Neural progenitor cell (in vitro differentiated cells): ENCODE measurements at places on chromosomes 7 and 10.
A peak's percentile ranks its signal among the peaks of the same experiment; 100 is the strongest.

GRCh38 chr10:78634835-78635234, 433.9 kb upstream of the ZMIZ1 start:
- DNase-seq: no peak

DNA sequence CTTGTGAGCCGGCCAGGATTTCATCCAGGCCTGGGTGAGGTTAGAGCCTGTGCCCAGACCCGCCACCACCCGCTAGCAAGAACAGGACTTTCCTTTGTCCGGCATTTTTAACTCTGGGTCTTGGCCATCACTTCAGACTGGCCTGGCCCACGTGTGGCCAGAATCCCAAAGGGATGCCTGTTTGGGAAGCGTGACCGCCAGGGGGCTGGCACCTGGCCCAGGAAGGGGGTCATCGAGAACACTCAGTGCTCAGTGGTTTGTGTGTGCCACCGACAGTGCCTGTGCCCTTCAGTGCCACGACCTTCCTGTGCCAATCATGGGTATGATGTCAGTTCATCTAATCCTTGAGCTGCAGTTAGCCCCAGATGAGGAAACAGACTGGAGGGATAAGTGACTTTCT, 85.0 kb downstream of the ZMIZ1 start:
- no peak for DNase-seq

- DNase-seq: no peak
These were observed 181.2 kb upstream of the ITGB1 start for GRCh38 chr10:33139181-33139646.

DNA sequence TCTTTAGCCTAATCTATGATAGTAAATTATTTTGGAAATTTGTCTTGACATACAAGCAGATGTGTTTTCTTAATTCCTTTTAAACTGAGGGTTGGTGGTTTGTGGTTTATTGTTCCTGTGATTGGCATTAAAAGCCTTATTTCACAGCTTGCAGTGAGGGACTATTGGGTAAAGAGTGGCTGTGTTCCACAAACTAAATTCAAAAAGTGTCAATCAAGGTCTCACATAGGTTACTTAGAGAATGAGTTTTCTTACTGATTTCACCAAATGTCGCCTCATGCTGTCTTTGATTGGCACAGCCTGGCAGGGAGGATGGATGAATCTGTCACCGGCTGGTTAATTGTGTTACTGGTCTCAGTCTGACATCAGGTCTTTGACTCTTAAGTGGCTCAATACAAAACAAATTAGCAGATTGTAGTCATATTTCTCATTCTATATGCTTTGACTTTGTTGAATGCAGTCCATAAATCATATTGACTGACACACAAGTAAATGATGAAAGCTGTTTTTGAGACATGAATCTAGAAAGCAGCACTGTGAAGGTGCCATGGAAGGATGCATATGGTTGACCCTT, 66.8 kb upstream of the CYP26C1 start:
- DNase-seq: peak; percentile 10

- no peak for DNase-seq
These were observed 221.6 kb downstream of the TMEM178B start for GRCh38 chr7:141295367-141295895.

DNA sequence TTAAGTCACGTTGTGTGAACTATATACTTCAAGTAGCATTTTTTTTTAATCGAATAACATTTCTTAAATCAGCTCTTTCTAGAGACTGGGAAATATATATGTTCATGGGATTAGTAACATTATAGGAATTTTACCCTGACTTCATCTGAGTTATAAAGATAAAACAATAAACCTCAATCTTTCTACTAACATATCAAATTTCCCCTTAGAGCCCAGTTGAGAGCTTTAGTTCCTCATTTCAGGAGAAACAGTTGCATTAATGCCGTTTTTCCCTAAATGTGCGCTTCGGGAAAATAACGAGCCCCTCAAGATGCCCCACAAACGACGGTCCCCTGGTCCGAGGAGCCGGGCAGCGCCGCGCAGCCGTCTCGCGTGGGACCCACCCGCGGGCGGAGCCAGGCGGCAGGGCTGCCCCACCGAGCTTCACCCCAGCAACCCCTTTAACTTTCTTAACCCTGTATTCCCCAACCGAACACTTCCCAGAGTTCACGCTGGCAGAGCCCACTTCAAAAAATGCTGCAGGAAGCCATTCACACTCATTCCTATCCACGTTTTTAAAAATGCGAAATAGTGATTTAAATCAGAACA, 152.5 kb upstream of the YAE1 start:
- DNase-seq: no peak

DNA sequence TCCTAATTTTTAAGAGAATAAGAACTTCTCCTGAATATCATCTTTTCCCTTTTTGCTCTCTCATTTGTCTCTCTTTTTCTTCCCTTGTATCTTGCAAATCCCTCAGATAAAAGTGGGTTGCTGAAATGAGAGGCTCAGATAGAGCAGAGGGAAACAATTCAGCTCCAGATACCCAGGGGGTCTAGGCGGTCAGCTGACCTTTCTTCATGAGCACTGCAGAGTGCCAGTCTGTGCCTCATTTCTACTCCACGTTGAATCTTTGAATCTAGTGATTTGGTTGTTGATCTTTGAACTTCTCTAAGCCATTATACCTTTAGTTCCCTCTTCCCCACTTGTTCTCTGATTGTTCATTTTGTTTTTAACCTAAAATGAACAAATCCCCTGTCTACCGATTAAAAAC, 572.6 kb downstream of the PTPRN2 start:
- DNase-seq: no peak

DNA sequence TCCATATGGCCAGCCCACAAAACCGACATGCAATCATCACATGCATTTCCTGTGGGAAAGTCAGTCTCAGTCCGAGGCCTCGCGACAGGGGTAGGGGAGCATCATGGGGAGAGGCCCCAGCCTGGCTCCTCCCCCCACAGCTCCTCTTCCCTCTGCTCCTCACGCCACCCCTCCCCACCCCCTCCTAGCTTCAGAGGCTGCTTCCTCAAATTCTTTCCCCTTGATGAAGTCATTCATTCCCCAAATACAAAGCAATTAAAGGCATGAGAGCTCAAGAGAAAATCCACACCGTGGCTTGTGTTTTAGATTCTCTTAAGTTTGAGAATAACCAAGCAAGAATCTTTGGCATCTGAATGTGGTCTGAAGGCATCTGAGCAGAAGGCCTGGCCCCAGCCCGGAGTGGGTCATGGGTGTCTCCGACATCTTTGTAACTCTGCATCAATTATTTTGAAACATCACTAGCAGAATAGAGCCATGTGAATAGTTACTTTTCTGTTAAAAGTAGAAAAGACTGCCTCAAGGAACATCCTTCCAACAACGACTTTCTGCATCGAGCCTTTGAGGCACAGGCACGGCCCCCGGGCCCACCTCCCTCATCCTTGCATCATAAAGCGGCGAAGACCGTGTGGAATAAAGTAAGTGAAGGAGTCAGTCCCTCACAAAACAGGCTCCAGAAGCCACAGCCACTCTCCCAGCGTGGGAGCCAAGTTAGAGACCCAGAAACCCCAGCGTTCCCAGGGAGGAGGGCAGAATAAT, 90.9 kb downstream of the DIP2C start:
- DNase-seq: peak; percentile 55

- DNase-seq: no peak
These were observed 193.1 kb upstream of the SEMA3C start for GRCh38 chr7:81111781-81112540.

- DNase-seq: no peak
These were observed 55.3 kb upstream of the ZMIZ1 start for GRCh38 chr10:79013406-79013987.

- DNase-seq: no peak
These were observed 530.6 kb upstream of the MGMT start for GRCh38 chr10:128936392-128936791.

DNA sequence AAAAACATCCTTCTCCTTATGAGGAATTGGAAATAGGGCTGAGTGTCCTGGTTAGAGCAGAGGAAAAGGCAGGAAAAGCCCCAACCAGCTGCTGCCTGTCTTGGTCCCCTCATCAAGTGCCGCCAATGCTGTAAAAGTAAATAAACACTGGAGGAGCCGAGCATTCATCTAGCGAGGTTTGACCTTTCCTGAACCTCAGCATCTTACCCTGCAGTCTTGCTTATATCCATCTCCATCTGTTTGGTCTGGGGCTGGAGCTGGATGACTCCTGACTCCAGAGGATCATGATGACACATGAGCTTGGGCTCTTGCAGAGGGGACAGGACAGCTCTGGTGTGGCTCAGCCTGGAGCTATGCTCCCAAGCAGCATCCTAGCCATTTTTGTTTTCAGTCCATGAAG, 501.1 kb downstream of the TNS3 start:
- no peak for DNase-seq

- DNase-seq: no peak
These were observed 33.5 kb upstream of the CADPS2 start for GRCh38 chr7:122919643-122920181.

GRCh38 chr7:45685619-45686240, 111.6 kb downstream of the ADCY1 start:
- DNase-seq: no peak

GRCh38 chr10:15741581-15741980, 21.9 kb upstream of the ITGA8 start:
- no peak for DNase-seq

DNA sequence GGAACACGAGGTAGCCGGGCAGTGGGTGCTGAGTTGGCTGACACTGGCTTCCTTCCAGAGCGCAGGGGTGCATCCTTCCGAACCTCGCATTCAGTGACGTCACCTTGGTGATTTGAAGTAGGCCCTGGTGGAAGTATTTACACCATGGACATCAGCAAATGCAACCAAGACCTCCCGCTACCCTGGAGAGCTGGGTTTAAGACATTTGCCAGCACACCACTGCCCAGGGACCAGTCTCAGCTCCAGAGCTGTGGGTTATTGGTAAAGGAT, 106.4 kb upstream of the GPR26 start:
- no peak for DNase-seq

DNA sequence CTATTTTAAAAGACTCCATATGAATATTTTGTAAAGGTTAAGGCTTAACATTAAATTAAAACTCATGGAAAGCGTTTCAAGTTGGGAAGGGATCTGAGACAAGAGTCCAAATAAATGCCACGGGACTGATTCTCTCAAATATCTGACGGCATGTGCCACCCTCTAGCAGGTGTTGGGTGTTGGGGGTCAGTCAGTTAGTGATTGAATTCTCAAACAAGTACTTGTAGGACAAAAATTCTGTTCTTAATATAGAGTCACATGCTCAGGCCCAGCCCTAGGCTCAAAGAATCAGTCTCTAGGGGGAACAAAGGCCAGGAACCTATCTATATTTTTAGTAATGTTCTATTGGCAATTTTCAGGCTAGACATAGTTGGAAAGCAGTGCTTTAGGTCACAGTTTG, 39.1 kb downstream of the SGCE start:
- no peak for DNase-seq
